ENCODE measurements at places on chromosomes 12 and 14. TPM values are rescaled to one million over a fixed set of nuclear protein-coding genes. Genes with fewer than 3 reads are reported as not detected.

The LTBP2 gene
- total RNA-seq: 2.1 TPM

The MGAT4C gene
- total RNA-seq: not detected

The TSFM gene
- 17.7 TPM for total RNA-seq

The SLC17A8 gene
- not detected for total RNA-seq

The NKX2-1 gene
- not detected for total RNA-seq

The ARHGAP9 gene
- 1,091 TPM for total RNA-seq

The KLHL33 gene
- 0.31 TPM for total RNA-seq

The ZCCHC8 gene
- total RNA-seq: 57.7 TPM

The SERPINA9 gene
- total RNA-seq: not detected

The LIN7A gene
- total RNA-seq: 0.27 TPM

The DNAH10 gene
- 0.43 TPM for total RNA-seq

The STON2 gene
- 4.8 TPM for total RNA-seq

The TXNRD1 gene
- total RNA-seq: 46.9 TPM

The SYNDIG1L gene
- total RNA-seq: not detected

The RPS29 gene
- total RNA-seq: 1,124 TPM

The HOXC10 gene
- not detected for total RNA-seq

The GLT1D1 gene
- total RNA-seq: 0.33 TPM

The NFATC4 gene
- not detected for total RNA-seq

The GLIPR1 gene
- total RNA-seq: 120 TPM

The KRT3 gene
- total RNA-seq: not detected

The PLBD1 gene
- 3.3 TPM for total RNA-seq

The SLC6A15 gene
- not detected for total RNA-seq

The GPR84 gene
- 4.9 TPM for total RNA-seq

The TMTC1 gene
- total RNA-seq: 2.0 TPM

The INSM2 gene
- not detected for total RNA-seq

The RITA1 gene
- 7.7 TPM for total RNA-seq

The POLE2 gene
- 4.1 TPM for total RNA-seq

The PTPN6 gene
- total RNA-seq: 279 TPM

The TSPAN11 gene
- total RNA-seq: not detected

The GPRC5D gene
- 5.5 TPM for total RNA-seq

The CLEC4D gene
- not detected for total RNA-seq

The TTC6 gene
- not detected for total RNA-seq

The NGB gene
- not detected for total RNA-seq
